ENCODE measurements at places on chromosomes 16 and 17.

DNA sequence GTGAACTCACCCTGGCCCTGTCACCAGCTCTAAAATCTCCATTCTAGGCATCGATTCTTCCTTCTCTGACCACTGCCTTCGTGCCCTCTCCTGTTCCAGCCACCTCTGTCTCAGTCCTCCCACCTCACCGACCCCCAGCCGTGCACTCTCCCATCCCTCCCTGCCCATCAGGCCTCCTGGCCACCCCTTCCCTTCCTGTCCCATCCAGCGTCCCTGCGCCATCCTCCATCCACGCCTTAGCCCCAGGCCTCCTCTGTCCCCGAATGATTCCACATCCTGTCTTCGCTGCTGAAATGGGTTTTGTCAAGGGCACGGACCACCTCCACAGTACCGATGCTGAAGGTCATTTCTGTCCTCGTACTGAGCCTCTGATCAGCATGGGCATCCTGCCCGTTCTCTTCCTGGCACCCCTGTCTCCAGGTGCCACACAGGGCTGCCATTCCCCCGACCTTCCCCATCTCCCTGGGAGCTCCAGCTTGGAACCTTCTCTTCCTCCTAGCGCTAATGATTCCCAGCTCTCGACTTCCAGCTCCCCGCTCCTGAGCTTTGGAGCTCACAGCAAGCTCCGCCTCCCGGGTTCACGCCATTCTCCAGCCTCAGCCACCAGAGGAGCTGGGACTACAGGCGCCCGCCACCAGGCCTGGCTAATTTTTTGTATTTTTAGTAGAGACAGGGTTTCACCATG, 2.6 kb downstream of the TRIM65 start:
- DNase-seq = no peak

GRCh38 chr17:53135969-53136368, 686.8 kb upstream of the KIF2B start:
- no peak for DNase-seq

GRCh38 chr16:56944954-56945839, 13.3 kb downstream of the HERPUD1 start:
- no peak for DNase-seq

GRCh38 chr17:48177816-48178215, 70.2 kb downstream of the SNX11 start:
- DNase-seq = no peak

GRCh38 chr16:17566656-17567450, 96.1 kb upstream of the XYLT1 start:
- DNase-seq = no peak

GRCh38 chr17:6444571-6445335, 498 bp downstream of the PIMREG start:
- DNase-seq = no peak

DNA sequence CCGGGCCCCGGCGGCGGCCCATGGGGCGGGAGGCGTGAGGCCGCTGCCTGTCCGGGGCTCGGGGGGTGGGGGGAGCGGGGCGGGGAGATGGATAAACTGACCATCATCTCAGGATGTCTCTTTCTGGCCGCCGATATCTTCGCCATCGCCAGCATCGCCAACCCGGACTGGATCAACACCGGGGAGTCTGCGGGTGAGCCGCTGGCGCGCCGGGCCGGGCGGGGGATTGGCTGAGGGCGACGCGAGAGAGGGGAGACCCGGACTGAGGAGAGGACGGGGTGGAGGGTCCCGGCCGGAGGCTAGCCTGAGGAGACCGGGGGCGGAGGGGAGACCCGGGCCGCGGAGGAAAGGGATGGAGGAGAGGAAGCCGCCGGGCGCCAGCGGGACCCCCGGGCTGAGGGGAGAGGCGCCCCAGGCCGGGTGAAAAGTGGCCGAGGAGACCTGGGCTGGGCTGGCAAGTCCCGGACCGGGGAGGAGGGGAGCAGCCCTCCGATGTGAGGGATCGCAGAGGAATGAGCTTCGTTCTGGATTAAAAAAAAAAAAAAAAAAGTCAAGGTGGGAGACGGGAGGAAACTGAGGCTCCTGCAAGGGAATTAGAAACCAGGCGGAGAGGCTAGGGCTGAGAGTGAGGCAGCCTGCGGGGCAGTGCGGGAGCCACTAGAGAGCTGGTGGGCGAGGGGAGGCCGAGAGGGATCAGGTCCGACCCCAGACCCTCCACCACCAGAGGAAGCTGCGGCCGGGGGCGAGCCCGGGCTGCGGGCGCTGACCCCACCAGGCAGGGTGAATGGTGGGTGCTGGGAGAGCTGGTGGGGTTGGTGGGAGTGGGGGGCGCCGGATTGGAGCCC, 526 bp downstream of the MOSMO start:
- peak; percentile 59 for DNase-seq

DNA sequence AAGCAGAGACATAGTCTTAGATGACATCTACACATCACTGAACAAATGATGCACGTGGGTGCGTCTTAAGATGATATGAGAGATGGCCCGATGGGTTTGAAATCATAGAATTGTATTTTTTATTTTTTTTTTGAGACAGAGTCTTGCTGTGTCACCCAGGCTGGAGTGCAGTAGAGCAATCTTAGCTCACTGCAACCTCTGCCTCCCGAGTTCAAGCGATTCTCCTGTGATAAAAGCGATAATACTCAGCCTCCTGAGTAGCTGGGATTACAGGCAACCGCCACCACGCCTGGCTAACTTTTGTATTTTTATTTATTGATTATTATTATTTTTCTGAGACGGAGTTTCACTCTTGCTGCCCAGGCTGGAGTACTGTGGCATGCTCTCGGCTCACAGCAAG, 5.3 kb downstream of the ST6GALNAC1 start:
- DNase-seq = no peak

DNA sequence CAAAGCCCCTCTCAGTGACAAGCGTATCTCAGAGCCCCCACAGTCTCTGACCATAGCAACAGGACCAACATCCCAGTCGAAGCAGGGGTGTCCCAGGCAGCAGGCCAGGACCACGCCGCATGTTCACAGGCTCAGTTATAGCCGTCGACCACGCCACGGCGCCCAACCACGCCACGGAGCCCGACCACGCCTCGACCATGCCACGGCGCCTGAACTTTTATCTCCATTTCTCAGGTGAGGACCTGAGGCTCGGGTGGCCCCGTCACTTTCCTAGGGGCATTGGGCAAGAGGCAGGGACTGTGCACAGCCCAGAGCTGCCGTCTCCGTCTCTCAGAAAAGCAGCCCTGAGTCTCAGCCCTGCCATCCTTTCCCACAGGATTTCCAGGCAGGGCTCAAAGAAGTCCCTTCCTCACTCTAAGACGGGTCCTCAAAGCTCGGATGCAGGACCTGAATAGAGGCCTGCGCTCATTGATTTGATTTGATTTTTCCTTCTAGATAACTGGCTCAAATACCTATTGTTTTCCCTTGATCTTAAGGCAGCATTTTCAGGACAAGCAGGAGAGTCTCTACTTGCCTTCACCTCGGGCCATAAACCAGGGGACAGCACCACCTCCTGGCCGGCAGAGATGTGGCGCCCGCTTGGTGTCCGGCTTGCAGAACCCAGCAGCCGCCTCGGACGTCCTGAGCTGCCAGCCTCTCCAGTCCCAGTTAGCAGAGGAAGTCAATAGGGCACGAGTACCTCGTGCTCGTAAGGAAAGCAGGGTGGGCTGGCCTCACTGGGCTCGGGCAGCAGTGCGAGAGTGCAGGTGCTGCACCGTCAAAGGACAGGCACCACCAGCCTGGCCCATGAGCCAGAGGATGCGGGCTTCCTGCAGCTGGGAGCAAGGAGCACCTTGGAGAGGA, 38.8 kb downstream of the C16orf95 start:
- DNase-seq = peak; percentile 67

- DNase-seq = no peak
Measured at GRCh38 chr16:68147444-68147843, 62.3 kb downstream of the NFATC3 start.

DNA sequence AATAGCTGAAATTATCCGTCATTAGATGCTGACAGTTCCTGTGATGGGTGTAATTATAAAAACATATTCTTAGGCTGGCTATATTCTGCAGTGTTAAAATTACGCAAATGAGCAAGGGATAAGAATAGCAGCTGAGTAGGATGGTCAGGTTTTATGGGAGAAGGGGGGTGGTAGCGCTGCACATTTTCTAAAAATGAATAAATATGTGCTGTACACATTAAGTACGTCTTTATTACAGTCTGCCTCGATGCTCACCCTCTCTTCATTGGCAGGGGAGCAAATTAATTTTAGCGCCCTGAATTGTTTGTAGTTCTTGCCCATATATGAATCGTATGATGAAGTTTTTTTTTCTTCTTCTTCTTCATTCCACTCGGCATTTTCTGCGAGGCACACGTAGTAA, 244.2 kb downstream of the SNX29 start:
- DNase-seq = no peak

DNA sequence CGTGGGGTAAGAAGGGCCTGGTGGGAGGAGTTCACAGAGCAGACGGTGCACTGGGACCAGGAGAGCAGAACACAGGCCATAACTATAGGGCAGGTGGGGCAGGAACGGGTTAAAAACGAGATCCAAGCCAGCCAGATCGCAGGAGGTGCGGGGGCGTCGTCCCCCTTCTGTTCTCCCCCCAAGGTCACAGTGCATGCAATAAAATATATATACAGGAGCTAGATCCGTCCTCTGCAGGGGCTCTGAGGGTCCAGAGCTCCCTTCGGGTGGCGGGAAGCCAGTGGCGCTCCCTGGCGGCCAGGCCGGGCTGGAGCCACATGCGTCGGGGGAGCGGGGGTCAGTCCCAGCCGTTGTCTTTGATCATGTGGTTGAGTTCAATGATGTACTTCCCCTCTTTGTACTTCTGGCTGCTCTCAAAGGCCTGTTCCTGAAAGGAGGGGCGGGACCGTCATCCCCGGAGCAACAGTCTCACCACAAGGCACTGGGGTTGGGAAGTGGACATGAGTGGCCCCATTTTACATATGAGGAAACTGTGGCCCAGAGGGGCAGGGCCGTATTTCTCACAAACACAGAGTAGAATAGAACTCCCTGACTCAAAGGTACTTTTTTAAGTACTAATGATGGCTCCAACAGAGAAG, 768 bp upstream of the TBX6 start:
- DNase-seq = peak; percentile 83

DNA sequence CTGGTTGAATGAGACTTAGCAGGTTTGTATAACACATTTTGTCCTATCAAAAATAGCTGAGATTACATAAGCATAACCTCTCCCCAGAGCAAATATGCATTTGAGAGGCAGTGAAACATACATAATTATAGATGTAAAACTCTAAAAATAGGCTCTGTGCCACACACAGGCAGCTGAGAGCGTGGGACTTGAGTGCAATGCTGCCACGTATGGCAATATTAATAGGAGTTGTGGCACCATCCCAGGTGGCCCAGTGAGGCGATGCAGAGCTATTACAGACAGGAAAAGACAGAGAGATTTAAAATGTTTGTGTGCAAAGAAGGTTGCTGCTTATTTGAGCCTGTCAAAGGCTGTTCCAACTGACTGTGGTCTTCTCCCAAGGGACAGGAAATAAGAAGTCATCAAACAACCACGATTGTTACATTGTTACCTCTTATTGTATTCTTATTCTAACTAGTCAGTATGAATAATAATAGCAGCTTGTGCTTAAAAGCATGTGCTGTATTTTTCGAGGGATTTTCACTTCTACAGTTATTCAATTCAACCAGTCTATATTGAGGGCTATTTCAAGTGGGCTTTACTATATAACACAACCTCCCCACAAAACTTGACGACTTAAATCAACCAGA, 116.5 kb downstream of the SALL1 start:
- DNase-seq = no peak

- no peak for DNase-seq
Measured at GRCh38 chr16:79411357-79411756, 189.2 kb downstream of the MAF start.

DNA sequence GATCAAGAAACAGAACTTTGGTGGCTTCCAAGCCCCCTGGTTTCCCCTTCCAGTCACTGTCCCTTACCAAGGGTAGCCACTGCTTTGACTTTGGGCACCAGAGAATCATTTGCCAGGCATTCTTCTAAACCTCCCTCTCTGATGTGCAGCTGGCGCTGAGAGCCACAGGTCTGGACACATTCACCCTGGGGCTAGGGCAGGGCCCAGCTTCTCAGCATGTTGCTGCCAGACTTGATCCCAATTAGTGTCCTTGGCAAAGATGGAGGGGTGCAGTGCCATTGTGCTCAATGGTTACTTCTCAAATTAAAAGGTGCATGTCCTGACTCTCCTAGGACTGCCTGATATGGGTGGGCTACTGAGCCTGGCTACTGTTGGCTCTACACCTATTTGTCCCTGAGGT, 7.6 kb upstream of the SLC47A2 start:
- no peak for DNase-seq

GRCh38 chr16:58280846-58281301, 14.0 kb downstream of the PRSS54 start:
- DNase-seq = no peak

- DNase-seq = peak; percentile 35
Measured at GRCh38 chr16:363110-363765, 7.1 kb downstream of the MRPL28 start.

DNA sequence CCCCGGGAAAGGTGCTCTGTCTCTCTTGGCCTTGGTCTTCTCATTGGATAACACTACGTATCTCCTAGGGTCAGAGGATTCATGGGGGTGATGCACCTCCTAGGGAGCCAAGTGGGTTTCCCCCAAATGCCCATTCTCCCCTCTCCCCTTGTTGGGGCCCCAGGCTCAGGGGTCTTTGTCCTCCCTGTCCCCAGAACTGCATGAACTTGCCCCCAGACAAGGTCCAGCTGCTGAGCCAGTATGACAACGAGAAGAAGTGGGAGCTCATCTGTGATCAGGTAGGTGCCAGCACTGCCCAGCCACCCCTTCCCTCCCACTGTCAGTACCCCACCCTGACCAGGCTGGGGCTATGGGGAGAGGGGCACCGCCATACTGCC, 8.7 kb downstream of the FMNL1 start:
- DNase-seq = no peak

DNA sequence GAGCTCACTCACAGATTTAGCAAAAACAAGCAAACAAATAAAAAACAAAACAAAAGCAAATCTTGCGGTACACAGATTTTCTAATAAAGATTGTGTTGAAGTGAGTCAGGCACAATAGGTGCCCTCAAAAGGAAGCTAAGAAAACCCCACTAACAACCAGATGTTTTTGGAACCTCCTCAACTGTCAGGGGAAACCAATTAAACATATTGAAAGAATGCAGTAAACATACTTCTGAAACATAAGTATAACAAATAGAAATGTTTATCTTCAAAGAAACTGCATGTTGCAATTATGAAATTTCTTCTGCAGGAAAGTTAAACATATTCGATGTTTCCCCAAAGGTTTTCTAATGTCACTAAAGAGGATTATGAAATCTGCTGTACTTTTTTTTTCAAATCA, 110.5 kb upstream of the CORO6 start:
- DNase-seq = no peak

All from activated naive CD8-positive, alpha-beta T cell treated with anti-CD3 and anti-CD28 coated beads, Interleukin-2, amount 10 ng/mL, durations not matched to agents 7 days and 5 days (primary cell).